ENCODE measurements at places on chromosomes 4 and X. TPM values are rescaled to one million over a fixed set of nuclear protein-coding genes. Genes with fewer than 3 reads are reported as not detected.

Gene JADE3
- total RNA-seq: 22.5 TPM

Gene ZDHHC15
- total RNA-seq: 2.3 TPM

Gene RAB33A
- 0.87 TPM for total RNA-seq

Gene PPBP
- not detected for total RNA-seq

Gene FMR1NB
- not detected for total RNA-seq

Gene POU3F4
- 0.53 TPM for total RNA-seq

Gene PFKFB1
- total RNA-seq: 0.77 TPM

Gene TEC
- 3.4 TPM for total RNA-seq

Gene ANKRD50
- total RNA-seq: 27.0 TPM

Gene ZAR1
- not detected for total RNA-seq

DNA sequence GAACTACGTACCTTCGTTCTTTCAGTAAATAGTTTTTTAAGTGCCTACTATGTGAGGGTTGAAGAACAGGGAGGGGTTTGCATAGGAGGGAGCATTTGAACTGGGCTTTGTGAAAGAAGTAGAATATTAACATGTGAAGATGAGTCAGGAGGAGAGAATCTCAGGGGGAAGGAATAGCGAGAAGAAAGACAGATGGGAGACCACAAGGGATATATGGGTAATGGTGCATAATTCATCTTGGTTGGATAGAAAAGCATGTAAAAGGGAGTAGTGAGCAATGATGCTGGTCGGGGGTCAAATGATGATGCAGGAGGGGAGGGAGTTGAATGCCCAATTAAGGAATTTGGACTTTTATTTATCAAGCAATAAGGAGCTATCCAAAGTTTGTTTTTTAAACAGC lies 52.7 kb downstream of the TMEM164 start:
- DNase-seq: no peak

DNA sequence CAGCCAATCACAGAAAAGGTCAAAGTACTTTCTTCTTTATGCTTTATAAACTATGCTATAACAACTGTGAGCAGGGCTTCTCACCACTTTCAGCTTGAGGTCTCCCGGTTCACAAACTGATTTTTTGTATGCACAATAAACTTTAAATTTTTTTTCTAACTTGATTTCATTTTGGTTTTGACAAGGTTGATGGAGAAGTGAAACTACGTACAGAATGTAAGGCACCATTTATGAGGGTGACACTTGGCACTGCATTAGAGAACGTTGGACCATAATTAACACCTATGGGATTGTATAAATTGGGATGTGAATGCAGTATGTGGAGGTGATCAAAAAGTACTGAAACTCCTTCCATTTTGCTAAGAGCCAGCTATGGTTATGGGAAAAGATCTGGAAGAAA lies 857.9 kb upstream of the HTR2C start:
- no peak for DNase-seq

GRCh38 chr4:168713253-168713652 lies 216.4 kb downstream of the PALLD start:
- DNase-seq: no peak

DNA sequence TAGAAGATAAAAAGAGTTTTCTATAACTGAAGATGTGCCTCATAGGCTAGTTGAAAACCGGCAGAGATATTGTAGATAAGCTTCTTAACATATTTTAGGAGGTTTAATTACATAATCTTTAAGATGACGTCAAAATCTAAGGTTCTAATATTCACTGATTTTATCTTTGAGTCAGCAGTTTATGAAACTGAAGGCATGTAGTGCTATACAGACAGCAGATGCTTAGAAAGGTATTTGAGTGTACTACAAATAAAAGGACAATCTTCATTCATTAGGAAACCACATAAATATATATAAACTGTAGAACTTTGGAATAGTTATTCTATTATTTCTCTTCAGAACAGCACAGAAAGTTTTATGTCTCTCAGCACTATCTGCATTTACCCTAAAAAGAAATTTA lies 504.8 kb downstream of the IL15 start:
- DNase-seq: no peak

- DNase-seq: no peak
Observed at GRCh38 chr4:793093-793861, 32.7 kb downstream of the CPLX1 start.

- DNase-seq: no peak
Observed at GRCh38 chrX:39762266-39762841, 335.4 kb downstream of the BCOR start.

GRCh38 chr4:118814058-118814457 lies 21.9 kb downstream of the SEC24D start:
- no peak for DNase-seq

DNA sequence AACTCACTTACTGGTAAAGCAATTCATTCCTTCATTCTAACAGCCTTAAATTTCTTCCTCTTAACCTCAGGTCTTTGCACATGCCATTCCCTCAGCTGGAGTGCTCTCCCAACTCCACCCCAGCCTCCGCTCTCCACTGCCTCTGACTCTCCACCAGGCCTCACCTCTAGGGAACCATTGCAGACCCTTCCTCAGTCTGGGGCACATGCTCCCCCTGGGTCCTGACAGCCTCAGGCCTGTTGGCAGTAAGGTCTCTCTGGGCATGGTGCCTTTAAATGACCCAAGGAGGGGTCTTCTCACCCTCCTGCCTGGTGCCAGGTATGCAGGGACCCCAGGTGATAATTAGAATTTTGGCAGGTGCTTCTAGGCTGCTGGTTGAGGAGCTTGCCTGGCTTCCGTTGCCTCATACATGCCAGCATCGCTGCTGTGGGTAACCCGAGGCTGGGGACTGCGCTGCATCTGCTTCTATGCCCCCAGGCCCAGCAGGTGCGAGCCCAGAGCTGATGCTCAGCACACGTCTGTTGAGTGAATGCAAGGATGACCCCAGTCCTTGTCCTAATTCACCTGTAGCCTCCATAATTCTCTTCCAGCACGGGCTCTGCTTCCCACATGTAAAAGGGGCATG lies 27.5 kb upstream of the GPR78 start:
- DNase-seq: no peak

- no peak for DNase-seq
Observed at GRCh38 chrX:65894133-65894532, 145.7 kb downstream of the VSIG4 start.

DNA sequence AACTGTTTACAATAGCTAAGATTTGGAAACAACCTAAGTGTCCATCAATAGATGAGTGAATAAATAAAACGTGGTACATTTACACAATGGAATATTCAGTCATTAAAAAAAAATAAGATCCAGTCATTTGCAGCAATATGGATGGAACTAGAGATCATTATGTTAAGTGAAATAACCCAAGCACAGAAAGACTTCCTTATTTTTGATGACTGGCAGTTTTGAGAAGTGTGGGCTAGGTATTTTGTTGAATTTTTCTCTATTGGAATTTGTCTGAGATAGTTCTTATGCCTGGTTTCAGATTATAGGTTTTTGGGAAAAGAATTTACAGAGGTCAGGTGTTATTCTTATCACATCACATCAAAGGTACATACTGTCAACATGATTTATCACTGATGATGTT lies 293.8 kb upstream of the ARSJ start:
- no peak for DNase-seq

GRCh38 chr4:94976371-94977011 lies 218.7 kb downstream of the BMPR1B start:
- DNase-seq: no peak

GRCh38 chr4:91622925-91623602 lies 680.7 kb upstream of the GRID2 start:
- no peak for DNase-seq

DNA sequence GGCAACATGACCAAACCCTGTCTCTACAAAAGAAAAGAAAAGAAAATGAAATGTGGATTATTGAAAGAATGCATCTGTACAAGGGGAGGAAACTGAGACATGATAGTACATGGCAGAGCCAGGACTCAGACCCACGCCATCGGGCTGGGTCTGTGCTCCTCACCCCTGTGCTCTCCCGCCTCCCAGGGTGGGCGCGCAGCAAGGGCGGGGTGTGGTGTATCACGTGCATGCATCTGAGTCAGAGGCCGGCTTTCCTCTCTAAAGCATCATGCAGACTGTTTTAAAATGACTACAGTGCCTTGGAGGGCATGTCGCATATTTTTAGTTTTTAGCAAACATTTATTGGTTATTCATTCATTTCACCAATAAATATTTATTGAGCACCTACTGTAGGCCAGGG lies 47.8 kb downstream of the HTT-AS start:
- no peak for DNase-seq

GRCh38 chr4:169122422-169122821 lies 112.4 kb upstream of the CBR4 start:
- DNase-seq: no peak

GRCh38 chrX:97238632-97239031 lies 354.9 kb downstream of the RPA4 start:
- DNase-seq: no peak

DNA sequence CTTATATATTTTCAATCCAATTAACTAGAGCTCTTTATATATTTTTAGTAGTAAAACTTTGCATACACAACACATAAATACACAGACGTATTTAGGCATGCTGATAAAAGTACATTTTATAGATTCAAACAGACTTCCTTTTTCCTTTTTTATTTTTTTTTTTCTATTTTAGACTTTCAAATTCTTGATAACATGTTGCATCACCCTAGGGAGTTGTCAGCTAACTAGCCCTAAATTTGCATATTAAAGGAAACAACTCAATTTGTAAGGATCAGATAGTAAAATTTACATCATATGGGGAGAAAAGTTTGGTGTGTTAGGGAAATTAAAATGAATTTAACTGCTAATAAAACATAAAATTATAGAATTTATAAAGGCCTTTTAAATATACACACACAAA lies 47.4 kb upstream of the APOOL start:
- DNase-seq: no peak

GRCh38 chr4:123399627-123400358 lies 3.2 kb downstream of the SPRY1 start:
- DNase-seq: no peak

Data from progenitor cell of endocrine pancreas (in vitro differentiated cells).